Osteocyte (in vitro differentiated cells): ENCODE measurements at places on chromosomes 16 and 17. TPM values are rescaled to one million over a fixed set of nuclear protein-coding genes. Genes with fewer than 3 reads are reported as not detected.

TMC8 gene
- total RNA-seq, result 0.40 and 0.99 TPM in 2 replicates

HOXB8 gene
- total RNA-seq, result not detected in 2 replicates

GRB7 gene
- 0.94 and 1.2 TPM in 2 replicates for total RNA-seq

KIF2B gene
- total RNA-seq, result not detected in 2 replicates

DOC2A gene
- total RNA-seq, result 1.3 TPM in 2 replicates

CDH15 gene
- 0.13 and 0.35 TPM in 2 replicates for total RNA-seq

SEPTIN1 gene
- total RNA-seq, result 1.5 and 2.0 TPM in 2 replicates

TMEM256 gene
- 40.7 and 45.9 TPM in 2 replicates for total RNA-seq

AIPL1 gene
- total RNA-seq, result not detected in 2 replicates
